Left ventricle myocardium inferior (tissue), 1 donor: ENCODE measurements at places on chromosomes 5 and 9. TPM values are rescaled to one million over a fixed set of nuclear protein-coding genes. Genes with fewer than 3 reads are reported as not detected.
A peak's percentile ranks its signal among the peaks of the same experiment; 100 is the strongest.

- DNase-seq = peak; percentile 83
These were observed 25.6 kb downstream of the ABL1 start for GRCh38 chr9:130860458-130861316.

PCDHGA12 gene
- total RNA-seq = 4.8 TPM

DNA sequence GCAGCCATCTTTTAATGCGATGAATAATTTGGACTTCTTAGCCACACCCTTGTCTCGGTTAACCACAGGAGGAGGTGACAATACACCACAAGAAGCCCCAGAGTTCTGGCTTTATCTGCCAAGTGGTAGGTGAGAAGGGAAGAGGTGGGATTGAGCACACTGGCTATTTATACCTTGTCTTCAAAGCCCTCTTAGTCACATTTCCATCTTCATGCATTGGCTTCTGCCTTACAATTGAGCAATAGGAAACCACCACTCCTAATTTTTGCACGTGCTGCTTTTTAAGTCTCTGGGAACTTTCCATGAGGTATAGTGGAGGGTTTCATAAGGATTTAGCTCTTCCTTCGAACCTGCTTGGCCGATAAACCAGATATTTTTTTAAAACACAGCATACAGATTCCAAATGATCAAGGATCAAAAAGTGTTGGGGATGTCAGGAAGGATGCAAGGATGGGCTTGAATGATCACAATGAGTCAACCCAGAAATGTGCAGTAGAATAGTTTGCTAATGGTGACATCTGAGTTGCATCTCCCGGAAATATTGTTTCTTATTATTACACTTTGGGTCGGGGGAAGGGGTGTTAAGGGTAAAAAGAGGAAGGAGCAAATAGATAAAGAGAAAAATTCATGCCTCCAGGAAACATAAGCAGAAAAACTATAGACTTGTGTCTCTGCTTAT is 25.5 kb downstream of the PLAC8L1 start:
- DNase-seq = no peak

DNA sequence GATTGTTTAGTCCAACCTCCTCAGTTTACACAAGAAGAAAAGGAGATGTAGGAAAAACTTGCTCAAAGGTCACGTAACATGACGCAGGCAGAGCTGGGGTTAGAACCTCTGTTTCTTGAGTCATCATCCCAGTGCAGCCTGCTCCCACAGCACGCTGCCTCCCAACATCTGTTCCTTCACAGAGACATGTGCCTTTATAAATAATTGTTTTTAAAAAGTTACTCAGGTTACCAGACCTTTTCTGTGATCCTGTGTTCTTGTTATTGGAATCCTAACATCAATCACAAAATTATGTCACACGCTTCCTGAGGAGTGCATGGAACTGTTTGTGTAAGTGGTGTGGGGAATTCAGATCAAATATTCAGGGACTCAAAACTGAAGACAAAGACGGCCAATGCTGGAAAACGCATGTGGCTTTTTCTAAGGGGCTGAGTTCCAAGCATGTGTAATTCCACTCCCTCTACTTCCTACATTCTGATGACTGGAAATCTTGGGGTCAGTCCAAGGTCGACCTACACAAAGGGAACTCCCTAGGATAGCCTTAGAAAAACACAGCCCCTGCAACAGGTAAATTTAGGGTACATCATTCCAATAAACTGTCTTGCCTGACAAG is 184.3 kb downstream of the TSSK1B start:
- DNase-seq = peak; percentile 37

DNA sequence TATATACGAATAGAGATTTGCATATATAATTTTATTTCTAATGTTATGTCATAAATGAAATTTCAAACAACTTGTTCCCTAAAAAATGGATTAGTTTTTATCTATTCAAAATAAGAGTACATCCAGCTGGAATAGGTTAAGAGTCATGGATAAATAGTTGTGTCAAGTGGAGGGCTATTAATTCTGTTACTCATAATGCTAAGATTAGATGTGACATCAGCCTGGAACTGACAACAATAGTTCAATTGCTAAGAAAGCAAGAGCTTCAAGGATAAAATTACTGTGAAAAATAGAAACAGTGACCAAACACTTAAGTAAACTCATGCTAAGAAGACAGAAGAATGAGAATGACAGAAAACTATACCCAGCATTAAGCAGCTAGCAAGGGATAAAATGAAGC is 92.2 kb upstream of the CDH9 start:
- no peak for DNase-seq

GRCh38 chr5:1752881-1753280 is 46.8 kb downstream of the MRPL36 start:
- no peak for DNase-seq
